ENCODE measurements at places on chromosomes 3 and 15.

GRCh38 chr3:120446891-120447668, 3.7 kb downstream of the FSTL1 start:
- no peak for DNase-seq

DNA sequence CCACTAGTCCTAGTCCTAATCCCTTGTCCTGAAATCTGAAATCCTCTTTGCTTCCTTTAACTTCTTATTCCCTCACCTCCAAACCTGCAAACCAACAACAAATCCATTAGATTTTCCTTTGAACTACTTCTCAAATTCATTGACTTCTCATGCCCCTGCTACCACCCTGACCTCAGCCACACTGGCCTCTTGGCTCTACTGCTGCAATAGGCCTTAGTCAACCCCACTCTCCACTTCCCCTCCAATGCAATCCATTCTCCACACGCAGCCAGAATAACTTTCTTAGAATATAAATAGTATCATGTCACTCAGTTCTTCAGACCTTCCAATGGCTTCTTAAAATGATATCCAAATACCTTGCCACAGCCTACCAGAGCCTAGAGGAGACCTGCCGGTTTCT, 131.1 kb upstream of the GADL1 start:
- no peak for DNase-seq

GRCh38 chr3:183802989-183803388, 22.4 kb downstream of the MAP6D1 start:
- no peak for DNase-seq

DNA sequence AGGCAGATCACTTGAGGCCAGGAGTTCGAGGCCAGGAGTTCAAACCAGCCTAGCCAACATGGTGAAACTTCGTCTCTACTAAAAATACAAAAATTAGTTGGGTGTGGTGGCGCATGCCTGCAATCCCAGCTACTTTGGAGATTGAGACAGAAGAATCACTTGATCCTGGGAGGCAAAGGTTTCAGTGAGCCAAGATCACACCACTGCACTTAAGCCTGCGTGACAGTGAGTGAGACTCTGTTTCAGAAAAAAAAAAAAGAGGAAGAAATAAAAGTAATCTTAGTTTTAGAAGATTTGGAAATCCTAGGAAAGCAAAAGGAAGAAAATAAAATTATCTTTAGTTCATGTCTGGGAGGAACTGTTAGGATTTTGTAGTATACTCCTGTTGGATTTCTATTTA, 77.2 kb downstream of the IL12A start:
- no peak for DNase-seq

- DNase-seq: no peak
These were observed 32.7 kb downstream of the CRABP1 start for GRCh38 chr15:78372880-78373279.

GRCh38 chr3:7307410-7307809, 446.5 kb downstream of the GRM7 start:
- no peak for DNase-seq

GRCh38 chr15:59384507-59384906, 11.8 kb upstream of the MYO1E start:
- no peak for DNase-seq

GRCh38 chr3:113263778-113264177, 52.4 kb downstream of the BOC start:
- no peak for DNase-seq

GRCh38 chr3:141575879-141576743, 89.3 kb downstream of the RASA2 start:
- no peak for DNase-seq

DNA sequence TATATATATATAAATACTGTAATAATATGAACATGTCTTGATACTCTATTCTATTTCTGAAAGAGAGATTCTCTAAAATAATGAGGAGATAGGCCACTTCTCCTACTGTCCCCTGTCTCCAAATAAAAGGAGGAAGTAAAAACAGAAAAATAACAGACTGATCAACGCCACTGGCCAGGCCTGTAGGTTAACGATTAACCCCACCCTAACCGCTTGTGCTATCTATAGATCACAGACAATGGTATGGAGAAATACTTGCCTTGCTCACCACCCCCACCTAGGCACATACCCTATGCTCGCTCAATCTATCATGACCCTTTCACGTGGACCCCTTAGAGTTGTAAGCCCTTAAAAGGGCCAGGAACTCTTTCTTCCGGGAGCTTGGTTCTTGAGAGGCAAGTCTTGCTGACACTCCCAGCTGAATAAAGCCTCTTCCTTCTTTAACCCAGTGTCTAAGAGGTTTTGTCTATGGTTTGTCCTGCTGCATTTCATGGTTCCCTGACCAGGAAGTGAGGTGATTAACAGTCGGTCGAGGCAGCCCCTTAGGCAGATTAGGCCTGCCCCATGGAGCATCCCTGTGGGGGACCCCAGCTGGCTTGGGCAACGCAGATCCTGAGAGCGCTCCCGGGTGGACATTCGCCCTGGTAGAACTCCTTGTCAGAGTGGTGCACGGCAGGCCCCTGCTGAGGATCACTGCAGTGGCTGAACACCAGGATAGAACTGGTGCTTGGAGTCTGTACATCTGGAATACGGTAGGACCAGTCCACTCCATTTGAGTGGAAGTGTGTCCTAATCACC, 521.8 kb upstream of the CNTN3 start:
- DNase-seq: no peak

GRCh38 chr3:175307642-175308041, 448.5 kb downstream of the NAALADL2 start:
- DNase-seq: no peak

DNA sequence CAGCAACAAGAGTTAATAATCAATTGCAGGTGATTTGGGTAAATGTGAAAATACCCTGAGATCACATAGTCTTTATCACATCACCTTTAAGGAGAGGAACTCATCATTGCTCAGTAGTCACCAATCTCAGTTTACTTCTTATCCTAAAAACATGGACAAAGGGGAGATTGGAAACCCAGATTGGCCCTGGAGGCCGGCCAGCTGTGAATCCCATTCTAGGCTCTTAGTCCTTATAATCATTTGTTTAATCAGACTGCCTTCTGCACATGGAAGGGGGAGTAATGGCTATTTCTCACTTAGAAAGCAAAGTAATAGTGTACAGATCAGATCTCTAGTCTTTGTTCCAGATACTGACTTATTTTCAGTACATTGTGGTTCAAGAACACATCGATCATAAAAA, 37.2 kb upstream of the CPB1 start:
- no peak for DNase-seq

- no peak for DNase-seq
These were observed 337.3 kb upstream of the SGO1 start for GRCh38 chr3:20523293-20523692.

- no peak for DNase-seq
These were observed 35.6 kb upstream of the NDUFB4 start for GRCh38 chr3:120560304-120561250.

DNA sequence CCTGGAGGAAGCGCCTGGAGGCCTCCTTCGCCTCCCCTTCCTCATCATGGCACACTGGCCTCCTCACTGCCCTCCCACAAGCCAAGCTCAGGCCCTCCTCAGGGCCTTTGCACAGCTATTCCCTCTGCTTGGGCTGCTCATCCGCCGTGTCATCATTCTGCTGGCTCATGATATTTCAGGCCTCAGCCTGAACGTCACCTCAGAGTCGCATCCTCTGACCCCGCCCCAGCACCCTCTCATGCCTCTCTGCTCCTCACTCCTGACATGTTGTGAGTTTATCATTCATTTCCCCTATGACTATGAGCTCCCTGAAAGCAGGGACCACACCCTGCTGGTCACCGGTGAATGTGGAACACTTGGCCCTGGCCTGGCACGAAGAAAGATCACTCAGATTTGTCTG, 20.7 kb upstream of the POC1A start:
- no peak for DNase-seq

- no peak for DNase-seq
These were observed 102.9 kb downstream of the SRGAP3 start for GRCh38 chr3:9146367-9147071.

- no peak for DNase-seq
These were observed 2.9 kb downstream of the NAA50 start for GRCh38 chr3:113743006-113743630.

DNA sequence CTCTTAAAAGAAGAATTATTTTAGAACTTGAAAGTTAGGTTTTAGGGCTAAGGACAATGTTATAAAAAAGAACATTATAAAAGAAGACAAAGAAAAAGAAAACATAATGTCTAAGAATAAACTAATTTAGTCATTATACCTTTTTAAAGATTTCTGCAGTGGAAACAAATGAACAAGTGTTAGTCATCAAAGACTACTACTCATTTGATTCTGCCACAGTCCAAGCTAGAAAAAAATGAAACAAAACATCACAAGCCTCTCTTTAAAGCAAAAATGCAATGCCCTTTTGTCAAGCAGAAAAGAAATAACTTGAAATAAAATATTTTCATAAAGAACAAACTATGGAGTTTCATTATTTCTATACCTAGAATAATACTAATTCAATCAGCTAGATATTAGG, 102.0 kb downstream of the TBC1D5 start:
- DNase-seq: no peak

DNA sequence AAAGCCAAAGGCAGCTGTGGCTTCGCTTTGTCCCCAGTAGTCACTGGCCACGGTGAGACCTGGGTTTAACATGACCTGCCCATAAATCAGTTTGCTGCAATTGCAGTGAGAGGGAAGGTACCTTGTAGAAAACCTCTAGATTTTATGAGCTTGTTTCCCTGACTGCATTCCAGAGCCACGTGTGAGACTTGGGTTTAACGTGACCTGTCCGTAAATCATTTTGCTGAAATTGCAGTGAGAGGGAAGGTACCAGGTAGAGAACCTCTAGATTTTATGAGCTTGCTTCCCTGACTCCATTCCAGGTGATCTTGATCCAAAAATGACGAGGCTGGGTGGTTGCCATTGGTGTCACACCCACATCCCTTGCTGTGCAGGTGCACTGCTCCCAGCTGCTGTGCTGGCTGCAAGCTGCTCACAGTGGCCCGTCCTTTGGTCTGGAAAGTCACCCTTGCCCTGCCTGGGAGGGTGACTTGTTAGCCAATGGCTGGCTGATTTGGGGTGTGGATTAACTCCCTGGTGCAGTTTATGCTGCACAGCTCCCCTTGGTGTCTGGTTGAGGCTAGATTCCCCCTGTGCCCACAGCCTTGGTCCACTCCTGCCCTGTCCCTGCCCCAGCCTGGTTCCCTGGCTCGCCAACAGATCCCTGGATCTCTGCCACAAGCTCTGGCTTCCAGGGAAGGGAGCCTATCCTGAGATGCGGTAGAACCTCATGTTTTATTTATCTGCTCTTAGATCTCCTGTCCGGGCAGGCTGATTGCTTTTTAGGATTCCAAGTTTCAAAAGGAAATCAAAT, 192.7 kb upstream of the CTDSPL start:
- no peak for DNase-seq

DNA sequence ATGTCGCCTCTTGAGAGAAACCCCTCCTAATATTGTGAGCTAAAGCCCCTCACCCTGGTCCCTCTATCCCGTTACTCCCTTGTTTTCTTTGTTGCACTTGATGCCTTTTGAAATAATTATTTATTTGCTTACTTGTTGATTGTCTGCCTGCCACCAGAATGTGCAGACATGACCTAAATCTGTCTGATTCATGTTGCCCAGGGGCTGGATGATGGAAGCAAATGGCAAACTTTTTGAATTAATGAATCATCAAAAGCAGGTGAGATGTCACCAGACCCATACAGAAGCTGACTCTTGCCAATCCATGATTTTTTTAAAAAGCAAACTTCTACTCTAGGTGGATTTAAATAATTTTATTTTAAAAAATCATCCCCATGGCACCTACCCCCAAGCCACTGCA, 49.3 kb downstream of the GRIP2 start:
- no peak for DNase-seq

GRCh38 chr3:169498336-169498735, 165.2 kb downstream of the MECOM start:
- DNase-seq: no peak

- DNase-seq: no peak
These were observed 87.4 kb downstream of the ADAMTS9 start for GRCh38 chr3:64600246-64600950.

DNA sequence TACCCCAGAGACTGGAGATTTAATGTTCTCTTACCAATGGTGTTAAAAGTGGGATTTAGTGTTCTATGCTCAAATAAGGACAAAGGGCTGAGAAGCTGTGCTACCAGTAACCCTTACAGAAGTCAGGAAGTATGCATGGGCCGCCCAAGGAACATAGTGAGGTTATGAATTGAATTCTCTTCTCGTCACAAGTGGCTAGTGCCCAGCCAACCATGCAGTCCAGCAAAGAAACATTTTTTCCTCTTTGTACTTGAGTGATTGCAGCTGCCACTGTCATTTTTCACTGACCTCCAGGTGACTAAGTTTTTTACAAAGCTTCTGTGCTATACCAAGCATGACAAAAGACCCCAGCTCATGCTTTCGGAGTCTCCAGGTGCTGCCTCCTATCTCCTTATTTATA, 110.6 kb upstream of the DCBLD2 start:
- DNase-seq: no peak

- DNase-seq: no peak
These were observed 122.6 kb downstream of the ARNT2 start for GRCh38 chr15:80526556-80527340.

DNA sequence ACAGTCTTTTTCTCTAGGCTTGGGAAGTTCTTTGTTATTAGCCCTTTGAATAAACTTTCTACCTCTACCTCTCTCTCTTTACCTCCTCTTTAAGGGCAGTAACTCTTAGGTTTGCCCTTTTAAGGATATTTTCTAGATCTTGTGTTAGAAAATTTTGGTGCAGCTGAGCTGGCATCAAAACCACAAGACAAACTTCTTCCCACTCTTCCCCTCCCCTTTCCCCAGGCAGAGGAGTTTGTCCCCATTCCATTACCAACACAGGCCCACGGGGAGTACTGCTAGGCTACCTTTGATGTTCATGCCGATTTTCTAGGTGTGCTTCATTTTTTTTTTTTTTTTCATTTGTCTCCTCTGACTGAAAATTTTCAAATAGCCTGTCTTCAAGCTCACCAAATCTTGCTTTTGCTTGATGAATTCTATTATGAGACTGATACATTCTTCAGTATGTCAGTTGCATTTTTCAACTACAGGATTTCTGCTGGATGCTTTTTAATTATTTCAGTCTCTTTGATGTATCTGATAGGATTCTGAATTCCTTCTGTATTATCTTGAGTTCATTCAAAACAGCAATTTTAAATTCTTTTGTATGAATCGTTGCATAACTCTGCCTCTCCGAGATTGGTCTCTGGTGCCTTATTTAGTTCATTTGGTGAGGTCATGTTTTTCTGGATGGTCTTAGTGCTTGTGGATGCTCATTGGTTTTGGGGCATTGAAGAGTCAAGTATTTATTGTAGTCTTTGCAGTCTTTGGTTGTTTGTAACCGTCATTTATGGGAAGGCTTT, 112.0 kb downstream of the UBE2E2 start:
- DNase-seq: no peak

- DNase-seq: no peak
These were observed 899.8 kb downstream of the ROBO2 start for GRCh38 chr3:77939726-77940125.

DNA sequence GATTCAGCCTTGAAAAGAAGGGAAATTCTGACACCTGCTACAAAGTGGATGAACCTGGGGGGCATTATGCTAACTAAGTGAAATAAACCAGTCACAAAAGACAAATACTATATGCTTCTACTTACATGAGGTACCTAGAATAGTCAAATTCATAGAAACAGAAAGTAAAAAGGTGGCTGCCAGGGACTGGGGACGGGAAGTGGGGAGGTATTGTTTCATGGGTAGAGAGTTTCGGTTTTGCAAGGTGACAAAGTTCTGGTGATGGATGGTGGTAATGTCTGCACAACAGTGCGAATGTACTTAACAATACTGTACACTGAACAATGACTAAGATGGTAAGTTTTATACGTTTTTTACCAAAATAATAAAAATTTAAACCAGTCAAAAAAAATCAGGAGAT, 4.8 kb downstream of the IDH2 start:
- DNase-seq: no peak

GRCh38 chr3:132469326-132469725, 52.0 kb downstream of the DNAJC13 start:
- DNase-seq: no peak
